ENCODE measurements at places on chromosomes 7 and 10.

GRCh38 chr10:133335246-133336117, 1.2 kb downstream of the CALY start:
- DNase-seq = peak; percentile 70

DNA sequence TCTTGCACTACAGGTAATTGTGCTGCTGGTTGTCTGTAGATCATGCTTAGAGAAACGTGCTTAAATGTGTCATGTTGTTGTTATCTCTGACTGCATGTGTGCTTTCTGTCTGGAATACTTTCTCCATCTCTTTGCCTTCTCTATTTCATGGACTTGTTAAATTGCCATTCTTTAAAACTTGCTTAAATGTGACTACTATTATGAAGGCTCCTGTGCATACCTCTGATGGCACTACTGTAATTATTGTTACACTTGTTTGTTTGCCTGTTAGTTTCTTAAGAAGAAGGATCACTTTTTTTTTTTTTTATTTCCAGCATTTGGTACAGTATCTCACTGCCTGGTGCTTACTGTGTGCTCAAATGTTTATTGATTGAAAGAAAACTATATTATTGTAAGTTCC, 41.6 kb downstream of the KMT2E start:
- no peak for DNase-seq

GRCh38 chr7:21154614-21155013, 273.3 kb upstream of the SP4 start:
- no peak for DNase-seq

- DNase-seq = no peak
Measured at GRCh38 chr7:123974326-123974908, 49.4 kb downstream of the SPAM1 start.

- DNase-seq = peak; percentile 60
Measured at GRCh38 chr7:67794544-67794943, 797.9 kb downstream of the TYW1 start.

- no peak for DNase-seq
Measured at GRCh38 chr10:45441239-45442190, 67.5 kb downstream of the ALOX5 start.

DNA sequence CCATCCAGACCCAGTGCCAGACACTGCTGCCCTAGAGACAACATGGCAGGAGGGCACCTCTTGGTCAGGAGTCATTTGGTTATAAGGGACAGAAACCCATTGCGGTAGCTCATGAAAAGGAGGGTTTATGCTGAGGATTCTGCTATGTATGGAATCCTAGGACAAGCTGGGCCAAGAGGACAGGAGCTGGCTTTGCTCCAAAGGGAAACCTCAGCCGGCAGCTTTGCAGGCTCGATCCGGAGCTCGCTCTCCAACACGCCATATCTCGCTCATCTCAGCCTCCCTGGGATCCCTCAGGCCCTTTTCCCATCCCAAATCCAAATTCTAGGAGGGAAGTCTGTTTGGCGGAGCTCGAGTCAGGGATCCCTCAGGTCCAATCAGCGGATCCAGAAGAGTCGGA, 345.7 kb downstream of the GLRX3 start:
- DNase-seq = no peak

DNA sequence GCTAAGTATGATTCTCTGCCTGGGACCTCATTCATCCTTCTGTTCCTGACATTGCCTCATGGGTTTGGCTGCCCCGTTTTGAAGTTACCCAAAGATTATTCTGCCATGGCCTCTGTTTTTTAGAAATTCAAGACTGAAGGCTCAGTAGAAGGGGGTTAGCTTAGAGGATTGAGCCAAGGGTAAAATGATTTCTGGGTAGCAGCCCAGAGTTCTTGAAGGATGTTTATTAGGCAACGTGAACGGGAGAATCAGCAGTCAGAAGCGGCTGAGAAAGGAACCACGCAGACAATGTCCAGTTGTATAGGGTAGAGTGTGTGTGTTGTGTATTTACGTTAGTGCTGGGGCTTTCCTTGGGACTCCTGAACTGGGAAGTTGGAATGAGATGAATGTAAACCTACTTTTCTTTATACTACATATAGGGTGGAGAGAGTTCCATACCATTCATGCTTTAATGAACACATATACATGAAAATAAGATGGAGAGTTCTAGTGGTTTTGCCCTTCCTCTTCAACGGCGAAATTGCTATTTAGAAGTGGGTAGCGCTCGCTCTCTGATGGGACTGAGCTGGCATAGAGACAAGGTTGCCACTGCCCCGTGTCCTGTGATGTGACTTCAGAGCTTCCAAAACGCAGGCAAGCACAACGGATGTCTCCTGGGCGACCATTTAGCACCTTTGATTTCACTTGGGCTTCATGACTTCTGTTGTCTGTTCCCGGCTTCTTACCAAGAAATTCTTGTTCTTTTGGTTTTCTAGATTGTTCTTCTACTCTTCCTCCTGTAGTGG, 35.0 kb upstream of the IL15RA start:
- DNase-seq = no peak

- no peak for DNase-seq
Measured at GRCh38 chr7:80532153-80532552, 20.3 kb upstream of the GNAT3 start.

GRCh38 chr10:2119316-2119715, 382.0 kb upstream of the ADARB2 start:
- no peak for DNase-seq

GRCh38 chr10:17742918-17743317, 9.1 kb upstream of the TMEM236 start:
- DNase-seq = peak; percentile 51

- DNase-seq = no peak
Measured at GRCh38 chr10:97923057-97923456, 73.4 kb downstream of the GOLGA7B start.

GRCh38 chr7:148253629-148254028, 336.9 kb upstream of the C7orf33 start:
- no peak for DNase-seq

DNA sequence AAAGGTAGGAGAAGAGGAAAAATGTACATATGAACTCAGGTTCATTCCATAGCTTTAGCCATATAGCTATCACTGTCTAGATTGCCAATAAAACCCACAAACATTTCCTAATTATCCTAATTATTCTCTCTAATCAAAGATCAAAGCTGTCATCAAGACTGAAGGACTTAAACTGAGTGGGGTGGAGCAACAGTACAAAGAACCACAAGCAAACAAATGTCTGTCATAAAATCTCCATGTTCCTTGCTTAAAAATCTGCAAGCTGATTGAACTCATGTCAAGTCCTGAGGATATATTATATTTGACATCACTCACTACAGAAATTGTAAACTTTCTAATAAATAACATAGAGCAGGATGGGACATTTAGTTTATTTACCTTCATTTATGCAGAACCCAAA, 315.9 kb downstream of the SNX13 start:
- no peak for DNase-seq

DNA sequence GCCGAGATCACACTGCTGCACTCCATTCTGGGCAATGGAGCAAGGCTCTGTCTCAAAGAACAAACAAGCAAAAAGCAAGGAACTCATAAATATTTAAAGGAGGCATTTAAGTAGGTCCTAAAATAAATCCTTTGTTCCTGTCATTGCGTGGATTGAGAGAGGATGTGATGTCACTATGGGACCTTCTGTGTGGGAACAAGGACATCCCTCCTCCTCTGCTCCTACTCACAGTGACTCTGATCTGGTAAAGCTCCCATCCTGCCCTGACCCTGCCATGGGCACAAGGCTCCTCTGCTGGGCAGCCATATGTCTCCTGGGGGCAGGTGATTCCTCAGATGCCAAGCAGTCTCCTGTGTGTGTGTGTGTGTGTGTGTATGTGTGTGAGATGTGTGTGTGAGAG, 74.1 kb upstream of the PRSS58 start:
- DNase-seq = no peak

GRCh38 chr7:10192074-10192473, 781.6 kb upstream of the PHF14 start:
- DNase-seq = no peak

GRCh38 chr10:122461367-122461728, at the start of gene HTRA1:
HTRA1 (plus strand) TSS chr10:122461553; CDS start chr10:122461653, 100 bp downstream.
- no peak for DNase-seq

DNA sequence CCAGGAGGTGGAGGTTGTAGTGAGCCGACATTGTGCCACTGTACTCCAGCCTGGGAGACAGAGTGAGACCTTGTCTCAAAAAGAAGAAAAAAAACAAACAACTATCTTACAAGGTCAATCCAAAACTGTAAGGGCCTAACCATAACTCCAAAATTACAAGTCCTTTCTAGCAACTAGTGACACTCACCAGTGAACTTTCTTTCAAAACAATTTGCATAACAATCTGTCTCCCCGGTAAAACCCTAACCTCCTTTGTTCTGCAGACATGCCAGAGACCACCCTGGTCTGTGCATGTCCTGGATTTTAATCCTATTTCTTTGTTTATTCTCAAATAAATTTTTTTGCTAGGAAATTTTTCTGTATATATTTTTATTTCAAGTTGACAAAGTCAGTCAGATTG, 68.1 kb downstream of the EXOC6 start:
- no peak for DNase-seq

DNA sequence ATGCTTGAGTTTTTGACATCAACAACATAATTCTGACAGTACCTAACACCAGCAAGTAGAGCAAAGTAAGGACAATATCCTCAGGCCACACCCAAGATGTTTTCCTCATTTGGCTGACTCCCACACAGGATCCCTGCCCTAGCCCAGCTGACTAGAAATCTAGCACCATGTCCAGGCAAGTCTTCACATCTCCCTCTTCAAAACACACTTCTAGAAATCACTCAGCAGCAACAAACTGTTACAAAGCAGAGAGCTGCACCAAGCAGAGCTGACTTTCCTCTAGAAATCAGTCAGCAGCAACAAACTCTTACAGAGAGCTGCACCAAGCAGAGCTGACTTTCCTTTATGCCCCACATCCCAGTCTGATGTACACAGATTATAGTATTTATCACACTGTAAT, 7.7 kb downstream of the TMEM168 start:
- DNase-seq = no peak

- DNase-seq = no peak
Measured at GRCh38 chr7:141945356-141945755, 1.4 kb downstream of the CLEC5A start.

DNA sequence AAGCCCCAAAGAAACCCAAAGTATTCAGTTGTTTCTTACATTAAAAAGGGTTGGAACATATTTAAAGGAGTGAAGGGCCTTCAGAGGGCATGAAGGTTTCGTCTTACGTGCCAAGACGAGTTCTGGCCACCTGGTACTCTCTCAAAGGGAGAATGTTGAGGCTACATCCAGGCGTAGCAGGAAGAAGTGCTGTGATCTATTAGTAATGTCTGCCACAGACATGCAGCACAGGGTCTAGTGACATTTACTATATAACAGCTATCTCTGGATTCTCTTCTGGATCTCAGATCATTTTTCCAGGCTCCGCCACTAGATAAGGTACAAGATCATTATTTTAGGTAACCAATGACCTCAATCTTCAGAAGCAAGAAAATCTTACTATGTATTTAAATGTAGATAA, 76.5 kb upstream of the ARID5B start:
- DNase-seq = no peak

GRCh38 chr7:88759230-88760135, at the start of gene ZNF804B:
ZNF804B (plus strand) TSS chr7:88759700; CDS start chr7:88759977, 277 bp downstream.
- DNase-seq = no peak

GRCh38 chr7:36865019-36865418, 140.7 kb upstream of the AOAH start:
- DNase-seq = no peak

DNA sequence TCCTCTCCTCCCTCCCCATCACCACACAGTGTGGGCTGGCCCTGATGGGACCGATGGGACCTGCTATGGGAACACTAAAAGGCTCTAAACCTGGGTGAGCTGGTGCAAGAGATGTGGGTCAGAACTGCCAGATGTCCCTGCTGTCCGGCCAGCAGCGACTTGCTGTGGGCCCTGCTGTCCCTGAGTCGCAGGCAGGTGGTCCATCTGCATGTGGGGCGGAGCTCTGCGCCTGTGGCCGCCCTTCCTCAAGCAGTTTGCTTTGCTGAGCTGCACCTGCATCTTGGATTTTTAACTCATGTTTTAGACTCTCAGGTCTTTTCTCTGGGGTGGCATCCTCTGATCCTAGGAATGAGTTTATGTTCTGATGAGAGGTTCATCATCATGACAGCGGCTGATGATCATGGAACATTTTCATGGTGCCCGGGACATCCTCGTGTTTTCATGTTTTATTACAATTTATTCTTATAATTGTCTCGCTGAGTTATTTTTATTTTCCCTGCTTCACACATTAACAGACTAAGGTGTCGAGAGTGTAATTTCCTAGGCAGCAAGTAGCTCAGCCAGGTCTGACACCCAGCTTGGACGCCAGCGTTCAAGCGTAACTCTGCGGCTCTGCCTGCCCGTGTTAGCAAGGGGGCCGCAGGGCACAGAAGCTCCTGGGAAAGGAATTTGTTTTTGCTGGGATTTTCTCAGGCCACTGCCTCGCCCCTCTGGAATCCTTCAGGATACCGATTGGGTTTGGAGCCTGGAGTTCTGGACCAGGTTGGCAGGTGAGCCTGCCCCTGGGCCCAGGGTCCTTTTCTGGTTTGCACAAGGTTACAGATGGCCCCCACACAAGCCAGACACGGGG, 615.2 kb upstream of the FOXK1 start:
- DNase-seq = no peak

DNA sequence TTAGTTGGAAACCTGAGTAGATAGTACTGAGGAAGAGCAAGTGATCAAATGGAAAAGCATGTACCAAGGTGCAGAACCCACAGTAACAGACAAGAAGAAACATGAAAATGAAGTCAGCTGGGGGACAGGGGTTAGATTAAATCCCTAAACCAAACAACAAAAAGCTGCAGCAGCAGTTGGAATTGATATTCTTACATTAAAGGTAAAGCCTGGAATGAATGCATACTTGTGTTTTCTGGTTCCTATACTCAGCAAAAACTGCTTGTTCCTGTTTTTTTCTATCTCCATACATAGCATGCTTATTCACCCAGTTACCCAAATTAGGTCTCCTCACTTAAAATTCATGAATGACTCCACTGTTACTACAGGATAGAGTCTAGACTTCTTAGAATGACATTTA, 92.4 kb downstream of the TPST1 start:
- no peak for DNase-seq

DNA sequence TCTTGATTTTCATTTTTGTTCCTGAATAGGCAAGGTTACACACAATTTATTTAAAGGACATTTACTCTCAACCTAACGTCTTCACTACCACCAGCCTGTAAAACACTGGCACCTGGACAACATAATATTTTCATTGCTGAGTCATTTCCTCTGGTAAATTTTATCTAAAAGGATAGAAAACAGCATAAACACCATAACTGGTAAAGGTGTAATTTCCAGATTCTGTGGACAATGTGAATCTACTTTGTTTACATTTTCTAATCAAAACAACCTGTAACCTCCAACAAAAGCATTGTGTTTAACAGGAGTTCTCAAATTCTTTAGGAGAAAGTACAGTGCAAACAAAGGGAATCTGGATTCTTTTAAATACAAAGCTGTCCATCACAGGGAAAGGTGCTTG, 472.0 kb upstream of the AKR1E2 start:
- no peak for DNase-seq

DNA sequence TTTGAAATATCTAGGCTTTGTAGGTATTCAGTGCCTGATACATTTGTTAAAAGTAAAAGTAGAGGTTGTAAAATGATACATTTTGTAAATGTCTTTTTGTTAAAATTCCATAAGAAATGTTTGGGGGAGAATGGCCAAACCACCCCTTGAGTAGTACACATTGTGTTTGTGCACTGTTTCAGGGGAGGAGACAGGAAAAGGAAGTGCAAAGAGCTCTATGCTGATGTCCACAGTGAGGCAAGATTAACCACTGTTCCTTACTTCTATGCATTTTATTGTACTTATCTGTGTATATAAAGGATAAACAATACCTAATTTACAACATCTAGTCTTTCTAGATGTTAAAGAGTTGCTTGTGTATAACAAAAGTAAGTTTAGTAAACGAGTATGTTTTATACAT, 7.4 kb upstream of the CYCS start:
- DNase-seq = no peak

Measured in cerebellar cortex (tissue), 1 donor.